ENCODE measurements at places on chromosomes 1 and 21. TPM values are rescaled to one million over a fixed set of nuclear protein-coding genes. Genes with fewer than 3 reads are reported as not detected.

GRCh38 chr1:22428672-22429071 lies 23.0 kb upstream of the ZBTB40 start:
- peak; percentile 54 for DNase-seq

DNA sequence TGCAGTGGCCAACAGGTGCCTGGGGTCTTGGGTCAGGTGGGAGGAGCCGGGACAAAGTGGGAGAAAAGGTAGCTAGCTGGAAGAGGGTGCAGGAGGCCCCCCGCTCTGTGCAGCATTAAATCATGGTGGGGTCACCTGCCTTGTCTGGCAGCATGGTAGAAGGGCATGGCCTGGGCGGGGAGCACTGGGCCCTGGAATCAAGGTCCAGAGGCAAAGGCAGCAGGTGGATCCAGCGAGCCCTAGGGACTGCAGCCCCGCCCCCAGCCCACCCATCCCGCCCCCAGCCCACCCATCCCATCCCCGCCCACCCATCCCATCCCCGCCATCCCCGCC lies 16.7 kb upstream of the TTLL10 start:
- no peak for DNase-seq

DNA sequence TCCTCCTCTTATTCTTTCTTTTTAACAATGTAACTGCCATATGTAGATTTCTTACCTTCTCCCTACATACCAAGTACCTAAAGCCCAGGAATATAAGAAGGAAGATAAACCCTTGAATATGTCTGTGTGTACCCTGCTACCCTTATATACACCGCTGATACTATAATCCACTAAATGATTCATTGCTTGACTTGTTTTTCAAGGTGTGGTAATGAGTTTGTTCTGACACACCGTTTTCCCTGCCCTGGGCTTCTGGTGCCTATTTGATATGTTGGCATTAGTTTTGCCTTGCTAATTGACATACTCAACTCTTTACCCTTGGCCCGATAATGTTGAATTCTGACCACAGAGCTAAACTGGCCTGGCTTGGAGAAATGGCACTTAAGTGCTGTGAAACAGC lies 64.3 kb downstream of the IL23R start:
- no peak for DNase-seq

DNA sequence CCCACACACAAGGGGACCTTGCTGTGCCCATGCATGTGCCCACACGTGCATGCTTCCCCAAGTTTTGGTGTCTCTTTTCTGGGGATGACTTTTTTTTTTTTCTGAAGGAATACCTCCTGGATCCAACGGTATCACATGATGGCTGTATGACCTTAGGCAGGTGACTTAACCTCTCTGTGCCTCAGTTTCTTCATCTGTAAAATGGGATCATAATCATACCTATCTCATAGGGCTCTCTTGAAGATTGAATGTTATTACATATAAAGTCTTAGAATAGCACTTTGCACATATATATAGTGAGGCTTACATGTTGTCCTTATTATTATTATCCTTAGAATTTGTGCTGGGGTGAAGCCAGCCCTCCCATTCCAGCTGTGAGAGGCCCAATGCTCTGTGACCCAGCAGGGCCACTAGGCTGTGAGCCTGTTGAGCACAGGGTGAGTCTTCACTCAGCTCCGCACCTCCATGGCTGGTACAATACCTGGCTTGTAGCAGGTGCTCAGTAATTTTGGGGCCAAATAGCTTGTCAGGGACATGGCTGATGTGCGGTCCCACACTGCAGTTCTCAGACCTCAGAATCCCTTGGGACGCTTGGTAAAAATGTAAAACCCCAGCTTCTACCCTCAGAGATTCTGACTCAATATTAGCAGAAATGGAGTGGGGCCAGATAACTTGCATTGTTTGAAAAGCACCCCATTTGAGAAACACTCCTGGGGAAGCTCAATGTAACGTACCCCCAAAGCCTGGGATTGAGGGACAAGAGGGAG lies 20.6 kb downstream of the STUM start:
- no peak for DNase-seq

Gene KRTAP21-2
- total RNA-seq: not detected

Data from NCI-H460 (cell line).